ENCODE measurements at places on chromosomes 2 and 18. TPM values are rescaled to one million over a fixed set of nuclear protein-coding genes. Genes with fewer than 3 reads are reported as not detected.

GRCh38 chr2:127511917-127512316 is 14.4 kb downstream of the IWS1 start:
- H3K4me1 ChIP-seq = peaks cover 15% of the 10 kb centered on the region
- no peak for DNase-seq
- H3K4me3 ChIP-seq = no peak overlapping the region
- H3K27me3 ChIP-seq = no peaks in the 10 kb centered on the region

The MC4R gene
- not detected for total RNA-seq

- peaks cover 25% of the 10 kb centered on the region for H3K36me3 ChIP-seq
- no peak overlapping the region for H3K4me3 ChIP-seq
- no peak for DNase-seq
- no peaks in the 10 kb centered on the region for H3K27me3 ChIP-seq
Measured at GRCh38 chr18:10771053-10771709, 245.4 kb downstream of the NAPG start.

GRCh38 chr18:34084635-34085034 is 140.1 kb downstream of the NOL4 start:
- DNase-seq = no peak
- peaks cover 15% of the 10 kb centered on the region for H3K4me1 ChIP-seq
- no peaks in the 10 kb centered on the region for H3K36me3 ChIP-seq
- no peaks in the 10 kb centered on the region for H3K27me3 ChIP-seq
- H3K4me3 ChIP-seq = no peak overlapping the region

The POTEC gene
- not detected for total RNA-seq

- DNase-seq = no peak
- H3K4me3 ChIP-seq = no peak overlapping the region
- no peak overlapping the region for H3K27ac ChIP-seq
- H3K36me3 ChIP-seq = no peaks in the 10 kb centered on the region
- H3K27me3 ChIP-seq = peaks cover 2% of the 10 kb centered on the region
- H3K4me1 ChIP-seq = peaks cover 4% of the 10 kb centered on the region
Measured at GRCh38 chr2:158006961-158007719, 94.5 kb upstream of the UPP2 start.

DNA sequence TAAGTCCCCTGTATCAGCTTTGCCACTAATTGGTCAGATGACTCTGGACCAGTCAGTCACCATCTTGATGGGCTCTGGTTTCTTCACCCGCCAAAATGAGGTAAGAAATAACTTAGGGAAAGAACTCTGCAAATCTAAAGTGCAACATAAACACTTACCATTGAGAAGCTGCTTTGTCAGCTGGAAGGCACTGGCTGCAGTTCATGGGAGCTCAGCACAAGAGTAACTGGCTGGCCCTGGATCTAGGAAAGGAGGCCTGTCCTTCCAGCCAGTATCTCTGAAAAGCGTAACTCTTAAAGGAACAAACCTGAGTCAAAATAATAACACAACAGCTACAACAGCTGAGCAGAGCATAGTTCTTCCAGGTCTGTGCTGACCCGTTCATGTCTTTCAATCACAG is 123.9 kb downstream of the CACNB4 start:
- no peak for DNase-seq
- H3K36me3 ChIP-seq = no peaks in the 10 kb centered on the region
- peaks cover 7% of the 10 kb centered on the region for H3K27me3 ChIP-seq
- H3K27ac ChIP-seq = no peak overlapping the region
- peaks cover 9% of the 10 kb centered on the region for H3K4me1 ChIP-seq

DNA sequence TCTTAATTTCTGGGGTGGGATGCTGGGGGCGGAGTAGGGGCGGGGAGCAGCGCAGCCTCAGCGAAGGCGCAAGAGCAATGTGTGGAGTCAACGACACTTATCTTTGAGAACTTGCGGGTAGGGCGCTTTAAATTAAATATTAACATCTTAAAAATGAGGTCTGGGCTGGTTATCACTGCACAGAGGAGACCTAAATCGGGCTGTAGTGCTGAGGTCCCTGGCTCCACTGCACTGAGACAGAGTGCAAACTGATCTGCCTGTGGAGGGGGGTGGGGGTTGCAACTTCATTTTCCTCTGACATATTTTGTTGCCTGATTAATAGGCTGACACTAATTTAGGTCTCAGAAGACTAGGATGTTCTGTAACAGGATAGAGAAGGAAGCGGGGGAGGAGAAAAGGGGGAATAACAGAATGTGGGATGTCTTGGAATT is 253.0 kb upstream of the FANCL start:
- H3K4me1 ChIP-seq = peaks cover 10% of the 10 kb centered on the region
- no peaks in the 10 kb centered on the region for H3K36me3 ChIP-seq
- H3K27ac ChIP-seq = no peak overlapping the region
- no peak overlapping the region for H3K4me3 ChIP-seq
- DNase-seq = no peak
- no peaks in the 10 kb centered on the region for H3K27me3 ChIP-seq

GRCh38 chr2:145137901-145138300 is 618.0 kb upstream of the ZEB2 start:
- peaks cover 21% of the 10 kb centered on the region for H3K4me1 ChIP-seq
- H3K27me3 ChIP-seq = no peaks in the 10 kb centered on the region
- H3K36me3 ChIP-seq = peaks cover 2% of the 10 kb centered on the region
- H3K4me3 ChIP-seq = no peak overlapping the region
- no peak for DNase-seq

The PTPRM gene
- total RNA-seq = 72.7 TPM

The RAB6C gene
- total RNA-seq = 0.16 TPM

The CFAP221 gene
- 4.5 TPM for total RNA-seq

DNA sequence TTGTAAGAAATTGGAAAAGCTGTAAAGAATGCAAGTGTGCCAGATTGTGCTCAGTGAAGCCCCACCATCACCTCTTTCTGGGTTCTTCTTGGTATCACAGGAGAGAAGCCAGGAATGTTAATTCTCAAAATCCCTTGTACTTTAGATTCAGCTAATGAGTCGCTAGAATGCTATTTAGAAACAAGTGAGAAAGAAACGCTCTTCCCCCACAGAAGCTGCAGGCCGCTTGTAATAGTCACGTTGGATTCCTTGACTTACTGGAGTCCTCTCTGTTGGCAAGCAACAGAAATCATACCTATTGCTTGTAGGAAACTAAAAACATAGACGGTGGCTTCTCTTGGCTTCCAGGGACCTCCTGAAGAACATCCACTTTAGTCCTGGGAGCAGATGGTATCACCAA is 375.6 kb upstream of the LRATD1 start:
- H3K27ac ChIP-seq = no peak overlapping the region
- DNase-seq = no peak
- no peaks in the 10 kb centered on the region for H3K27me3 ChIP-seq
- no peaks in the 10 kb centered on the region for H3K4me1 ChIP-seq
- no peaks in the 10 kb centered on the region for H3K36me3 ChIP-seq

The LRRTM1 gene
- 23.7 TPM for total RNA-seq

DNA sequence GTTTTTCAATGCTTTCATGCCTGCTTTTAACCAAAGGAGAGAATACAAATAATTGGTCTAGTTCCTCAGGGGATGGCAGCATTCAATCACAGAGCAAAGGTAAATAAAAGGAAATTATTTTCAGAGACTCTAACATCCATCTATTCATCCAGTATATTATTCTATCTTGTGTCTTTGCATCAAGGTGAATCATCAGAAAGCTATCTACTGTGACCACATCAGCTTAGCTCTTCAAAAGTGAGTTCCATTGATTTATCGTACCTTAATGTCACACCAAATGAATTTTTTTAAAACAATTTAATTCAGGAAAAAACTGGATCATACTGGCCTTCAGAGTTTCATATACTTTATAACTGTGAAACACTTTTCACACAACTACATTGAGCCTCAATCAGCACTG is 66.1 kb downstream of the CHN1 start:
- H3K36me3 ChIP-seq = peaks cover 18% of the 10 kb centered on the region
- no peak overlapping the region for H3K27ac ChIP-seq

- no peaks in the 10 kb centered on the region for H3K36me3 ChIP-seq
- H3K27ac ChIP-seq = no peak overlapping the region
- H3K27me3 ChIP-seq = no peaks in the 10 kb centered on the region
- peaks cover 10% of the 10 kb centered on the region for H3K4me1 ChIP-seq
Measured at GRCh38 chr2:226583715-226584114, 215.9 kb downstream of the IRS1 start.

The CPO gene
- total RNA-seq = not detected

- peaks cover 16% of the 10 kb centered on the region for H3K4me1 ChIP-seq
- DNase-seq = no peak
- H3K4me3 ChIP-seq = no peak overlapping the region
- H3K27me3 ChIP-seq = no peaks in the 10 kb centered on the region
- H3K27ac ChIP-seq = no peak overlapping the region
Measured at GRCh38 chr18:27847412-27847811, 329.5 kb downstream of the CDH2 start.
